ENCODE measurements at places on chromosomes 5 and 9.

GRCh38 chr5:169893010-169893409 lies 87.3 kb downstream of the INSYN2B start:
- no peak for DNase-seq

DNA sequence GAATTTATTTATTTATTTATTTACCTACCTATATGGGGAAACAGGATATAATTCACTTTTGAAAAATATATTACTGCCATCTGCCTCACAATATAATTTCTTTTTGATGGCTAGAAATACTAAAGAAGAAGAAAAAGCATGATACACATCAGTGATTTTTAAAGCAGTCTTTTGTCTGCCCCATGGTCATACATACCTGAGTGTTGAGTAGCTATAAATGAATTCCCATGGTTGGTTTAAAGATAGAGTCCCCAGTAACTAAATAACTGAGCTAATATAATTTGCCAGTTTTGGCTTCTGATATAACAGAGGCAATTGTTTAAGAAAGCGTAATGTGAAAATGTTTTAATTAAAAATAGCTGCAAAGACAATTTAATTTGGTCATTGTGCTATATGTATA lies 447.8 kb downstream of the PDE4D start:
- DNase-seq = no peak

GRCh38 chr9:114406441-114406840 lies 18.7 kb upstream of the AKNA start:
- DNase-seq = no peak

GRCh38 chr5:148952097-148952867 lies 110.6 kb downstream of the SH3TC2 start:
- DNase-seq = no peak

GRCh38 chr9:89791754-89792153 lies 186.9 kb downstream of the GADD45G start:
- DNase-seq = no peak

- DNase-seq = no peak
Measured at GRCh38 chr9:130608554-130609134, 29.3 kb downstream of the FUBP3 start.

DNA sequence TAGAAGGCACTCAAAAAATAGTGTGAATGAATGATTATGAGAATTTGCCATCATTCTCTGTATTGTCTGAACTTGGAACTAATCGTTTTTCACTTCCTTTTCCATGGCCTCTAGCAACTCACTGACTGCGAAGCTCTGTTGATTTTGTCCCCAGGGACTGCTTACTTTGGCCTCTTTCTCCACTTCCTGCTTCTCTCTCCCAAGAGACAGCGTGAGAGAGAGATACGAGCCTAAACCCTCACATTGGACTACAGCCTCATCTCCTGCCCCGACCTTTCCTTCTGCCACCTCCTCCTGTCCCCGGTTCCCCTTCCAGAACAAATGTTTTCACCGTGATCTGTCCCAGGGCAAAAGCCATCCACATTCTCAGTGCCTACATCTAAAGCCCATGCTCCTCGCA lies 300.8 kb upstream of the PANK3 start:
- no peak for DNase-seq

- DNase-seq = peak; percentile 46
Measured at GRCh38 chr9:27726244-27727081, 153.2 kb upstream of the C9orf72 start.

GRCh38 chr9:3848445-3849114 lies 322.8 kb upstream of the RFX3 start:
- no peak for DNase-seq

GRCh38 chr5:137470921-137471220 lies 28.3 kb downstream of the SPOCK1 start:
- DNase-seq = no peak

- no peak for DNase-seq
Measured at GRCh38 chr9:133979921-133980863, 11.9 kb downstream of the VAV2 start.

DNA sequence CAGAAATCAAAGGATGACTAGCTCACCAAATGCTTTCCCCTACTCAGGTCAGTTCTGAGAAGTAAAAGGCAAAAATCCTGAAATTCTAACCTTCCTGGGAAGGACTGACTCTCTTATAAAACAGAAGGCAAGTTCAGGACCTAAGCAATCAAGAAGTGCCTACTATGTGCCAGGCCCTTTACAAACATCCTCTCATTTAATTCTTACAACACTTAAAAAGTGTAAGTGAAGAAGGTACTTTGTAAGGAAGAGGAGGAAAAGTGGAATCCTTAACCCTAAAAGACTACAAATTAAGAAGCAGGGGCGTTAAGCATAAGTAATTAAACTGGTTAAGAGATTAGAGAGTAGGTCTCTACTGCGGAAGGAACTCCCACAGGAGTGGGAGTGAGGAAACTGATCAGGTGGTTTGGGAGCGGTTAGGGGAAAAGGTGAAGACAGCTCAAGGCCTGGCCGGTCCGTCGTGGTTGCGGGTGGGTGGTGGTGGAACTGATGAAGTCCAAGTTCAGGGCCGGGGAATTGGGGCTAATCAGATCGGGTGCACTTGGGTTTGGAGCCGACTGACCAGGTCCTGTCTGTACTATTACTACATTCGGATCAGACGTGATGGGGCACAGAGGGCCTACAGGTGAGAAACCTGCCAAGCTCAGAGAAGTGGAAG lies 839 bp downstream of the MED27 start:
- no peak for DNase-seq

DNA sequence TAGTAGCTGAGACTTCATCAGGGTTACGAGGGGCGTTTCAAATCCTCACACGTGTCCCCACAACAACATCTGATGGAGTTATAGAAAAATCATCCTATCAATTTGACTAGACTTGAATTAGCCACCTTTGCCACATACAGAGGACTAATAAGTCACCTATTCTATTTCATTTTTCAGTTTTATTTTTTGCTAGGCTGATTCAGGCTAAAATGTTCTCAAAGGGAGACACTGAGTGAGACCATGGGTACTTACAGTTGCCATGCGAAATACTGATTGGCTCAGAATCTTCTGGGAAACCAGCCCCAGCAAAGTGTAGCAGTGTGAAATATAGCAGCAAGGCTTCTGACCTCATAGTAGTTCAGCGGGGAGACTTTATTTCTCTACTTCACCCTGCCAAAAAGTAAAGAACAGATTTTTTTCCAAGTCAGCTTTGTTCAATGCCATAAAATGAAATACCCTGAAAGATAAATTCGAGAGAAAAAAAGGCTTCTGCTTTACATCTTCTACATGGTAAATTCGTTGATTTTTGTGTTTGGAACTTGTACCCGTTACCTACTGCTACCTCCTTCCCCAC lies 69.9 kb downstream of the SEMA6A start:
- no peak for DNase-seq

DNA sequence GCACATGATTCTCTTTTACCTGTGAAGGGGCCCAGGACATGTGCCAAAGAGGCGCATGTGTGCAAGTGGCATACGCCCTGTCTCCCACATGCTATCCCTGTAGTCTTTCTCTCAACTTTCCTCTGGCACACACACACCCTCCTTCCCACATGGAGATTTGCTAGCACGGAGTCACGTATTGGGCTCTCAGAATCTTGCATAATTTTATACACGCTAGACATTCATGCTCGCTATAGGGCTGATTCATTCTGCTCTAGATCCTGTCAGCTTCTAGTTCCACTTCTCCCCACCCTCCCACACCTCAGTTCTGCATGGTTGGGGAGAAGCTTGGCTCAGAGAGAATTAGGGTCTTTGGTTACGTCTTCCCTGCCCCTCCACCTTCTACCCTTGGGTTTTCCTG lies 72.8 kb downstream of the CD180 start:
- DNase-seq = no peak

DNA sequence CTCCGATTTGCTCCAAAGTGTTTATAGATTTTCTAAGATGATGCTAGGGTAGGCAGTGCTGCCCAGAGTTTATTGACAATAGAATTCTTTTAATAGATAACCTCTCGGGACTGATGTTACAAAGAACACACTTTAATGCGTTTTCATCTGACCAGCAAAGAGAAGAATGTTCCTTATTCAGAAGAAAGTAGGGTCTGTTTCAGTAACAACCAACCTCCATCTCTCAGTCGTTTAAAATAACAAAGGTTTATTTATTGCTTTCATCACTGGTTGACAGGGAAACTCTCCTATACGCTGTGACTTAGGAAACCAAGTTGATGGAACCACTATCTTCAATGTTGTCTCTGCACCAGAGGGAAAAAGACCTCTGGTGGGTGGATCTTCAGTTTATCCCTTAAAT lies 55.1 kb upstream of the PAPPA start:
- no peak for DNase-seq

Data from Kasumi-1 (cell line).